ENCODE measurements at places on chromosomes 4 and X. TPM values are rescaled to one million over a fixed set of nuclear protein-coding genes. Genes with fewer than 3 reads are reported as not detected.
A peak's percentile ranks its signal among the peaks of the same experiment; 100 is the strongest.

GRCh38 chrX:135340831-135341230 is 31.6 kb downstream of the ETDC start:
- H3K4me1 ChIP-seq: peaks cover 52% of the 10 kb centered on the region
- DNase-seq: no peak
- no peaks in the 10 kb centered on the region for H3K36me3 ChIP-seq
- peaks cover 4% of the 10 kb centered on the region for H3K27me3 ChIP-seq
- H3K4me3 ChIP-seq: no peak overlapping the region
- H3K27ac ChIP-seq: no peak overlapping the region

DNA sequence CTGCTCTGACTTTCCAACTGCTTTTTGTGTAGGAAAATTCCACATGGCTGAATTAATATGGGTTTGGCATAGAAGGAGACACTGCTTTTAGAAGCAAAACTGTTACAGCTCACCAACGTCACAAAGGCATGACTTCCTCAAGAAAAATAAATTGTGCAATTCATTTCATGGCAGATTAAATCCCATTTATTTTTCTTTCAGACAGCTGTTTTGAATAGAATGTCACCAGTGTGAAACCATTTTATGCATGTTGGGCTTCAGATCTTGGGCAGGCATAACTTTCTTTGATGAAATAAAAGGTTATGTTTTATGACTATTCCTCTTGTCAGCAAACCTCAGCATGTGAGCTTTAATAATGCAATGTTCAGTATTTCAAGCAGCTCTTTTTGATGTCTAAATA is 542.8 kb downstream of the GALNTL6 start:
- DNase-seq: no peak
- H3K4me3 ChIP-seq: no peak overlapping the region
- H3K27ac ChIP-seq: no peak overlapping the region
- H3K36me3 ChIP-seq: no peaks in the 10 kb centered on the region
- H3K4me1 ChIP-seq: no peaks in the 10 kb centered on the region

The CLNK gene
- total RNA-seq: 0.13 TPM

DNA sequence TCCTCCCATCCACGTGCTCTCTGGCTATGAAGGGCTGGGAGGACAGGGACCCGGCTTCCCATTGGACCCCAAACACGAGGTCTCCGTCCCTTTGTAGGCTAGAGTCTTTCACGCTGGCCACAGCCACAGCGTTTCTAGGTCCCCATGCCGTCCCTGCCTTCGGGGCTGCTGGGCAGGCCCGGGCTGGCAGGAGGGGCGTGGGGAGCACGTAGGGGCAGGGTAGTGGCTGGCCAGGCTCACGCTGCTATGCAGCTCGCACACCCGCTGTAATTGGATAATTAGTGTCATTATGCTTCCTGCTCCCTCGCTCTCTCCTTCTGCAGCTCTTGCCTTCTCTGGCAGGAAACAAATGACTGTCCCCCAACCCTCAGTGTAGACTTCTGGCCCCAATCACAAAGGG is 9.8 kb downstream of the ATP2B3 start:
- peaks cover 30% of the 10 kb centered on the region for H3K27me3 ChIP-seq
- H3K36me3 ChIP-seq: no peaks in the 10 kb centered on the region
- DNase-seq: no peak
- H3K4me1 ChIP-seq: no peaks in the 10 kb centered on the region
- H3K4me3 ChIP-seq: no peak overlapping the region

GRCh38 chrX:79506001-79506400 is 138.9 kb upstream of the ITM2A start:
- no peaks in the 10 kb centered on the region for H3K4me1 ChIP-seq
- H3K36me3 ChIP-seq: no peaks in the 10 kb centered on the region
- DNase-seq: no peak
- no peak overlapping the region for H3K4me3 ChIP-seq
- H3K27me3 ChIP-seq: no peaks in the 10 kb centered on the region
- H3K27ac ChIP-seq: no peak overlapping the region

GRCh38 chr4:1683261-1683735 is 815 bp downstream of the FAM53A start:
- no peaks in the 10 kb centered on the region for H3K27me3 ChIP-seq
- no peaks in the 10 kb centered on the region for H3K36me3 ChIP-seq
- H3K4me1 ChIP-seq: no peaks in the 10 kb centered on the region
- peak overlapping the region; percentile 52 for H3K4me3 ChIP-seq
- DNase-seq: no peak
- peak overlapping the region; percentile 77 for H3K27ac ChIP-seq

All from left lung (tissue), 14 donors.